ENCODE measurements at places on chromosomes 16 and 17.

DNA sequence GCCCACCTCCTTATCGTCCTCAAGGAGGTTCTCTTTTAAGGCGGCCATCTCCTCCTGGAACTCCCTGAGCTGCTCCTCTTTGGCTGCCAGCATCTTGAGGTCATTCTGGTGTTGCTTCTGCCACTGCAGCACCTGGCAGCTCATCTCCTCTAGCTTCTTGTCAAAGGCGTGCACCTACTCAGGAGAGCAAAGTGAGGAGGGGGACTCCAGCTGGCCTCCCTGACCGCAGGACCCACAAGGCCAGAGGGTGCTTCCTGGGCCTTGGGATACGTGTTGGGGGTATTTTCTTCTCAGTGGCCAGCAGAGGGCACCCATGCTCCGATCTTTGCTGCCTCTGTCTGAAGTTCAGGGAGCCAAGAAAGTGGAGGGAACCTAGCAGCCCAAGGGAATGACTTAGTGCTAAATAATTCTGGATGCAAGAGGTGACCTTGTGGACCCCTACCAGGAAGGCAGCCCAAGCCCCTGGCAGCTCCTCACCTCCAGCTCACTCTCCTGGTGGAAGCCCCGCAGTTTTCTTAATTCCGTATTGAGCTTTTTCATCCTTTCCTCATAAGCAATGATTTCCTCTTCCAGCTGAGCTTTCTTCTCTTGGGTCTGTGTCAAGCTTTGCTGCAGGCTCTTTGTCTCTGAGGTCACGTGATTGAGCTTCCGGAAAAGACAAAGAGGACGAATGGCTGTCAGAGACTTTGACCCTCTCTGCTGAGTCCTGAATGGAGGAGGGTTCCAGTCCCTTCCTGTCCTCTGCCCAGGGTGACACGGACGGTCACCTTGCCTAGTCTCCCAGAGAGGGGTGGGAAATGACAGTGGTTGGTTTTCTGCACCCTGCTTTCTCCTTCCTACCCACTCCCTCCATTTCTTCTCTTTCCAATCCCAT is 31.4 kb downstream of the DHX38 start:
- peak; percentile 77 for DNase-seq

GRCh38 chr16:85093705-85094104 is 18.6 kb downstream of the CIBAR2 start:
- DNase-seq, result no peak

DNA sequence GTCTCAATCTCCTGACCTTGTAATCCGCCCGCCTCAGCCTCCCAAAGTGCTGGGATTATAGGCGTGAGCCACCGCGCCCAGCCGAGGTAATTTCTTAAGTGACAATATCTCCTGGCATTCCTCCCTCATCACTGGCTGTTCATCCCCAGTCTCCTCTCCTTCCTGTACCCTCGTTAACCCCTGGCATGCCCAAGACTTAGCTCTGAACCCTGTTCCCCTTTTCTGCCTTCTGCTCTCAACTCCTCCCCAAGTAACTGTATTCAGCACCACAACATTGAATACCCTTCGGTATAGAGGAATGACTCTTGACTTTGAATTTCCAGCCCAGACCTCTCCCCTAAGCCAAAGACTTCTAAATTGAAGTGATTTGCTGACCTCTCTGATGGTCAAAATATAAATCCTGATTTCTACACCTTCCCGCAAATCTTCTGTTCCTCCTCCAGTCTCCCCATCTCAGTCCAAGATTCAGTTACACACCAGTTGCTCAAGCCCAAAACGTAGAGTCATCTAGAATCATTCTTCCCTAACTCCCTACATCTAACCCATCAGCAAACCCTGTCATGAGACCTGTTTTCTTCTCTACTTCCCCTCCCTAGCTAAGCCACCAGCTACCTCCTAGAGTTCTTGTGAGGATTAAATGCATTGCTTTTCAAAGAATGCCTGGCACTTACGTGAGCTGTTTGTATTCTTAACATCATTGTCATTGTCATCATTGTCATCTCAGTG is 14.8 kb downstream of the PMP22 start:
- DNase-seq, result no peak

- DNase-seq, result no peak
Observed at GRCh38 chr17:31825961-31826691, 32.9 kb downstream of the COPRS start.

DNA sequence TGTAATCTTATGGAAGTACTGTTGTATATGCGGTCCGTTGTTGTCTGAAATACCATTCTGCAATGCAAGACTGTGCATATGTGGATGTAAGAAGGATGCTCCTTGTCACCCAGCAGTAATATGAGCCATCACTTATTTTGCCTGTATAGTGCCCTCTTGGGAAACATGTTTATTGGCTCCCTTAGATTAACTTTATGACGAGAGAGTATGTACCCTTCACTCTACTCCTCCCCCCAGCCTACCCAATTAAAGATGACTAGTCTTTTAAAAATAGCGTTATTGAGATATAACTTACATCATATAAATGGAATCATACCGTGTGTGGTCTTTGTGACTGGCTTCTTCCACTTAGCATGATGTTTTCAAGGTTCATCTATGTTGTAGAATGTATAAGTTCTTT is 33.6 kb downstream of the FTO start:
- no peak for DNase-seq

DNA sequence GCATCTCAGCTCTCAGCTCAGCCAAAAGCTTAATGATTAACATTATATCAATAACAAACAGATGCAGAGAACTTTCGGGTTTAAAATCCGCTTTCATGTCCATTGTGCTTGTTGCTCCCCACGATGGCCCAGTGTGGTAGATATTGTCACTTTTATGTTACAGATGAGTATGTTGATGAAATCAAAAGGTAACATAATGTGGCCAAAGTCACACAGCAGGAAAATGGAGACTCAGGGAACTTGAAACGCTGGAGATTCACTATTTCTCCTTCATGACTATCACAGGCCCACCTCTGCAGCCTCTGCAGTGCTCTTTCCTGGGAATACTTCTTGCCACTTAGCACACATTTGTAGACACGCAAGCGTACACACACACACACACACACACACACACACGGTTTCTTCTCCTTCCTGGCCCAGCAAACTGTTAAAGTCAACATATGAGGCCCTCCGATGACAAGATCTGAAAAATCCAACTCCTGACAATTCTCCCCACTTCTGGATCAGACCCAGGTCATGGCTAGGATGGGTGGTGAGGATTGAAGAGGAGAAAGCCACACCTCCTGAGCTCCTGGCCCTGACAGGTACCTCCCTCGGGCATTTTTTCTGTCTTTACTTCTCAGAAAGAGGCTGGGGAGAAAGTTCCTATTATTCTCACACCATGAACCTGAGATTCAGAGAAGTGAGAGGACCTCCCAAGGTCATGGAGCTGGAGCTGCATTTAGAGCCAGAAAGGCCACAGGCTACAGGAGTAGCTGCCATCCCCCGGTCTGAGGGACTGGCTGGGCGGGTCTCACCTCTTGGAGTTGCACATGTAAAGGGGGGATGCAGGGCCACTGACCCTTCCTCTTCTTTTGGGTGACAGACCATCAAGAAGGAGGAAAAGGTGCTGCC is 9.7 kb downstream of the DRC7 start:
- DNase-seq, result no peak

DNA sequence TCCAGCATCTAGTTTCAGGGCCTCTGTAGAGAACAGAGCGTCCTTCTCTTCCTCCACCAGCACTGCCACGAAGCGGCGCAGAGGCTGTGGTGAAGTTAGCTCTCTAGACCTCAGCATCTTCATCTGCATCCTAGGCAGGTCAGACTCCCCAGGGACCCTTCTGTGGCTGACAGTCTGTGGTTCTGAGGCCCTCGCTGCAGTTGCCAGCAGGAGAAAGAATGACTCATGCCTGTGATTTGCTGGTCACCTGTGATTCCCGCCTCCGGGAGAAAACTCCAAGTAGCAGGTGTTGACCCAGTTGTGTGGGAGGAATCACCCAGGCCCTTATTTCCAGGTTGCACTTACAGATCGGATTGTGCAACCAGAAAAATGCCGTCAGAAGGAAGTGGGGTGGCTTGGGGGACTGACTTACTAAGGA is 117.3 kb upstream of the CACNG5 start:
- DNase-seq, result peak; percentile 38

GRCh38 chr17:50289991-50290702 is 15.9 kb downstream of the TMEM92 start:
- DNase-seq, result no peak

DNA sequence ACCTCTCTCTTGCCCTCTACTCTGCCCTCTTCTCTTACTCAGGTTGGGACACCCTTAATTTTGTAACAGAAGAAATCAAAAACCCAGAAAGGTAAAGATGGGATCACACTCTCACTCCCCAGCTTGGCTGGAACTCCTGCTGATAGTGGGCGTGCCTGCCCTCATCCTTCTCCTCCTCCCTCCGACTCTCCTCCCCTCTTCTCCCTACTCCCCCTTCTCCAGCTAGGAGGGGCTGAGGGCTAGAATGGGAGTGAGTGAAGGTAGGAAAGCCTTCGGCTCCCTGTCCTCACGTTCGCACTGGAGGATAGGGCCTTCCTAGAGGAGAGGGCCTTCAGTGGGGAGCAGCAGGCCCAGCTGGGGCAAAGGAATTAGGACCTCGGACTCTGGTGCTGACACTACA is 20.3 kb downstream of the SLC7A6OS start:
- DNase-seq, result no peak

DNA sequence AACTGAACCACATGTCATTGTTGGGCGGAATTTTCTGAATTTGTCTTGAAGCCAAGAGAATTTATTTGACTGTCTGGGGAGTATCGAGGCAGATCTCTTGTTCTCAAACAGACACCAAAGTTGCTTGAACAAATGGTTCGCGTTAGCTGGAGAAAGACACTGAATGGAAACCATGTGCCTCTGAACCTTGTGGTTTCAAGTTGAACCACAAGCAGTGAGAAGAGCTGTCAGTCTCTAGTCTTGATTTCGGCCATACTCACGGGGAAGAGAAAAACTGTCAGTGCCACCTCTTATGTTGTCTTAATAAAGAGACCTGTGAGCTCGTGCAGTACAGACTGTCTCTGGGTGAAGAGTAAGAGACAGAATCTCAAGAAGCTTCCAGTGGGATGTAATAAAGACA is 886.5 kb upstream of the SOX9 start:
- no peak for DNase-seq

GRCh38 chr17:82103553-82104451 is 5.8 kb upstream of the FASN start:
- peak; percentile 95 for DNase-seq

DNA sequence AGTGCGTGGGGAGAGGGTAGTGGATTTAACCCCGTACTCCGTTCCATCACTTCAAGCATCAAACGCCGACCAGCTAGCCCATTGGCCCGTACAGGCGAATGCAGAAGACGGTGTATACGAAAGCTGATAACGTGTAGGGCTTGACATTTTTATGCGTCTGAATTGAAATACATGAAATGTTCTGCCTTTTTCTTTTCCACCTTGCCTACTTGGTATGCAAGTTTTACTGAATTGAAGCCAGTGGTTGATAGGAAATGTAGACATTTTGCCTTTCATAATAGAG is 834 bp upstream of the STAT3 start:
- DNase-seq, result no peak

- no peak for DNase-seq
Observed at GRCh38 chr17:15981208-15981607, 18.3 kb downstream of the ZSWIM7 start.

DNA sequence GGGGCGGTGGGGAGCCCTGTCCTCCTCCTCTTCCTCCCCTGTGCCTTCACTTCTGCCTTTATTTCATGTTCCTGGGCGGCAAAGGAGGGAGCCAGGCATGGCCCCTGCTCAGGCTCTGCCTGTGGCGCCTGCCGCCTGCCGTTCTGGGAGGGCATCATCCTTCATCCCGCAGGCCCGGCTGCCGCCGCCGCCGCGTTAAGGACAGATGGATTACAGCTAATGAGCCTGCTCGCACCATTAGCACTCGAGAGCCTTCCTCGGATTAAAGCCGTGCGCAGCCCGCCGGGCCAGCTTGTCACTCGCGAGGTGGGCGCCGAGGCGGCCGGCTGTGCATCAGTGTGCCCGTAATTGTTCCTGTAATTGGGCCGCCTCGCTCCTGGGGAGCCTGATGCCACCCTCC is 127.7 kb upstream of the GSE1 start:
- peak; percentile 87 for DNase-seq

GRCh38 chr17:81398176-81398831 is 3.0 kb downstream of the BAHCC1 start:
- DNase-seq, result peak; percentile 67

GRCh38 chr17:47265983-47266541 is 12.4 kb downstream of the ITGB3 start:
- no peak for DNase-seq

GRCh38 chr16:78990309-78990701 is 610.2 kb downstream of the MAF start:
- DNase-seq, result no peak

- DNase-seq, result no peak
Observed at GRCh38 chr16:66203476-66203875, 163.0 kb upstream of the CDH5 start.

GRCh38 chr17:46163316-46163715 is 29.9 kb downstream of the KANSL1 start:
- no peak for DNase-seq

GRCh38 chr17:7133916-7134315 is 19.3 kb upstream of the ASGR2 start:
- no peak for DNase-seq

DNA sequence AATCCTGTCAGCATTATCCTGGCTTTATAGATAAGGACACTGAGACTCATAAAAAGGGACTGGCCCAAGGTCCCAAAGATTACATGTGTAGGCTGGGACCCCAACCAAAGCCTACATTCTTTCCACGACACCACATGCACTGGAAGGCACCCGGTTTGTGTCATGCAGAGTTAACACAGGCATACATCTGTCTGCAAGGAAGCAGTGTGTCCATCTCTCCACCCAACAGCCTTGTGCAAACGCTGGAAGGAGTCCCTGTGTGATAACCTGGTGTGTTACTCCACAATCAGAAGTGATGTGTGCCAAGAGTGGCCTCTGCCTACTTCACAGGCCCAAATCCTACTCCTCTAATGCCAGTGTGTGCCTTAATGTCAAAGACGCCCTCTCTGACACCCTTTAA is 139.8 kb downstream of the PARN start:
- DNase-seq, result no peak

DNA sequence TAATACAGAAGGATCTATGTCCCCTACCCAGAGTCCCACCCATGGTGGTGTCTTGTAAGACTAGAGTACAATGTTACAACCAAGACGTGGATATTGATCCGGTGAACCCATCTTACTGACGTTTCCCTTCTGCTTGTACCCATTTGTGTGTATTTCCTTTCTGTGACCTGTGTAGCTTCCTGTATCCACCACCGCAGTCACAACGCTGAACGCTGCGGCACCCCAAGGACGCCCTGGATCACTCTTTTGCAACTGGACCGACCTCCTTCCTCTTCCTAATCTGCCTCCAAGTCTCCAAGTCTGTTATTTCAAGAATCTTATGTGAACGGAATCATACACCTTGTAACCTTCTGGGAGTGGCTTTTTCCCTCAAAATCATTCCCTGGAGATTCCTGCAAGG is 33.5 kb upstream of the CBX4 start:
- no peak for DNase-seq

DNA sequence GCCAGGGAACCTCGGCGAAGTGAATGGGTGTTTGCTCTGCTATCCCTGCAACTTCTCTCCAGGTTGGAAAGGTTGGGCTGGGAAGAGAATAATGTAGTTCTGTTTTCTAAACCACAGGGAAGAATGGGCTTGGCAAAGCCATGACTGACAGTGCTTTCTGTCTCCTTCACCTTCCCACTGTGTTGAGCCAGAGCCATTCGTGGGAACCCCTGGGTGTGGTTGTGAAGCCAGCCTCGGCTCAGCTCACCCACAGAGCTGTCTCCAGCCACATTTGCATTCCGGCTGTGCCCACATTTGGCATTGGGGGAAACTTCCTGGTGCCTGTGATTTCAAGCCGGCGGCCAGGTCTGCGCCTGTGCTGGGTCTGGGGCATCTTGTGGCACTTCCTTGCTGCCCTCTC is 39.9 kb downstream of the BAIAP2 start:
- no peak for DNase-seq

- peak; percentile 69 for DNase-seq
Observed at GRCh38 chr17:80025796-80026195, 9.9 kb downstream of the TBC1D16 start.

All from WERI-Rb-1 (cell line).